Spleen (tissue), 13 donors: ENCODE measurements at places on chromosomes 5 and 9. TPM values are rescaled to one million over a fixed set of nuclear protein-coding genes. Genes with fewer than 3 reads are reported as not detected.

Gene IL4
- total RNA-seq, result not detected

Gene GPRIN1
- total RNA-seq, result 1.3 TPM

Gene WDR38
- total RNA-seq, result not detected

Gene KIAA1958
- total RNA-seq, result 8.0 TPM

Gene ARL14EPL
- not detected for total RNA-seq

Gene SELENOP
- total RNA-seq, result 2,596 TPM

Gene FAT2
- not detected for total RNA-seq

Gene FBN2
- total RNA-seq, result 2.4 TPM

DNA sequence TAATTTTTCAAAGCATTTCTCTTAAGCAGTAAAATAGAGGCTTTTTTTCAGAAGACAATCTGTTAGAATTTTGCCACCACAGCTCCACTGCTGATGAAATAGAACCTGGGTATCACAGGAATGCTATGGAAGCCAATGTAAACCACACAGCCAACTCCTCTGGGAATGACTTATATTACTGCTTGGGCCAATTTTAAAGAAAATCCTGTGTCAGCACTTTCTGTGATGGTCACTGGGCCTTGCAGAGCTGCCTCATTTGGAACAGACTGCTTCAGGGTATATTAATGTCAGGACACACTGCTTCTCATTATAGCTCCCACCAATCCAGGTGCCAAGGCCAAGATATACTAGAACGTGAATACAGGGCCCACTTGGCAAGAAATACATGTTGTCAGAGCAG, 144.1 kb upstream of the ACTBL2 start:
- DNase-seq, result no peak

GRCh38 chr9:22238809-22239684, 207.6 kb upstream of the DMRTA1 start:
- no peak for DNase-seq

DNA sequence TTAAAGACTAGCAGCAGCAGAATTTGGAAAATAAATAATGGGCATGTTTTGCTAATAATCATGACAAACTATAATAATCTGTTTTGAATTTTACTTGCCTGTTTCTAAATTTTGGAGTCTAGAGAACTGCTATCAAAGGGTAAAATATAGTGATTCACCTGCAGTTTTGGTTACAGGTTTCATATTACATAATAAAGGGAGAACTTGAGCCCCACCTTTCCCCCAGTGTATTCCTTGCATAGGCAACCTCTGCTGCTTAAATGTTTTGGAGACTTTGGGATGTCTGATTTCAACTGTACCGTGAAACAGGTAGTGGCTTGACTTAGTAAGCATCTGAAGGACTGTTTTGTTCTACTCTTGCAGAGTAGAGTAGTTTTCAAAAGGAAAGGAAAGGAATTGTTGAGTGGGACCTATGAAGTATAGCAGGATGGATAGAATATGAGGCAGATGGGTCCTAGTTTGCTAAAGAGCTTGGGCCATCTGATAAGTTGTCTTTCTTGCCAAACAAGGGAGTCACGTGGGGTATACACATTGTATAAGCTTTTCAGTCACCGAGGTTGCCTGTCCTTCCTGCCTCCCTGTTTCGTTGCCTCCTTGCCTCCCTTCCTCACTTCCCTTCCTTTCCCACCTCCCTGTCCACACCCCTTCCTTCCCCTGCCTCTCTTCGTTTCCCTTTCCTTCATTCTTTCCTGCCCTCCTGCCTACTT, 19.1 kb downstream of the CREBRF start:
- DNase-seq, result no peak

DNA sequence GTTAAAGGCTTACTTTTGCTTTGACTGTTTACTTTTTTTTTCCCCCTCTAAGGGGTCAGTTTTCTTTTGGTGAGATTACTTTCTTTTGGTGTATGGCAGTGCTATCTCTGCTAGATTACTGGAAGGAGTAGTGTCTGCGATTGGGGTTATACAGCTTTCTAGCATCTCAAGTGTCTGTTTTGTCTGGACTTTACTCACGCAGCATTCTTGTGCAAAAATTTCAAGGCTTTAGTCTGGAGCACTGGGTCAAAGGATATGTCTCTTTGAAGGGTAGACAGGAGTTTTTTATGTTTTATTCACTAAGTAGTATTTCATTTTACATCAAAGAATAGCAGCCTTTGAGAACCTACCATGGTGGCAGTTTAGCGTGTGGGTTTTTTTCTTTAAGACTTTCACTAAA, 52.6 kb downstream of the NDUFS4 start:
- DNase-seq, result no peak

DNA sequence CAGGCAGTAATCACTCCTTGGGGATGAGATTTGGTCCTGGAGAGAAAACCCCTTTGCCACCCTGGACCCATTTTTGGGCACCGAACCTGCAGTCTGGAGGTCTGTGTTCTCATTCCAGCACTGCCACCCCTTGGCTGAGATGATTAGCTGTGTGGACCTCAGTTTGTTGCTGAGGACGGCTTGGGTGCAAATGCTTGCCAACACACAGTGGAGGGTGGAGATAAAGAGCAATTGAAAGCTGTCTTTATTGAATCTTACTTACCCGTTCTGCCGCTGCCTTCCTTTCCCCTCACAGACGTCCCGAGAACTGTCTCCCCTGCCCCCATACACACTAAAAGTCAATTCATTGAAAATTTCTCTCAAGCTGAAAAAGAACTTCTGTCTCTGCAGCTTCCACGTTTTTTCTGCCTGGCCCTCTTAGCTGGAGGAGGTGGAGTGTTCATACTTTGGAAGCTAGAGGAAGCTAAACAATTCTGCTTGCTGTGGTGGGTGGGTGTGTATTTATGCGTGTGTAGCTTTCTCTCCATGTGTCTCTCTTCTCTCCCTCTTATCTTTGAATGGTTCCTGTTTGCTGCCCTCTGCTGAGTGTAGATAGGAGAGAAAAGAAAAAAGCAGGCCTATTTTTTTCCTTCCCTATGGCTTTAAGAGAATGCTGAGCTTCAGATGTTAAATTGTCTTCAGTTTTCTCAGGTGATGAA, 6.6 kb downstream of the GALNT10 start:
- no peak for DNase-seq

DNA sequence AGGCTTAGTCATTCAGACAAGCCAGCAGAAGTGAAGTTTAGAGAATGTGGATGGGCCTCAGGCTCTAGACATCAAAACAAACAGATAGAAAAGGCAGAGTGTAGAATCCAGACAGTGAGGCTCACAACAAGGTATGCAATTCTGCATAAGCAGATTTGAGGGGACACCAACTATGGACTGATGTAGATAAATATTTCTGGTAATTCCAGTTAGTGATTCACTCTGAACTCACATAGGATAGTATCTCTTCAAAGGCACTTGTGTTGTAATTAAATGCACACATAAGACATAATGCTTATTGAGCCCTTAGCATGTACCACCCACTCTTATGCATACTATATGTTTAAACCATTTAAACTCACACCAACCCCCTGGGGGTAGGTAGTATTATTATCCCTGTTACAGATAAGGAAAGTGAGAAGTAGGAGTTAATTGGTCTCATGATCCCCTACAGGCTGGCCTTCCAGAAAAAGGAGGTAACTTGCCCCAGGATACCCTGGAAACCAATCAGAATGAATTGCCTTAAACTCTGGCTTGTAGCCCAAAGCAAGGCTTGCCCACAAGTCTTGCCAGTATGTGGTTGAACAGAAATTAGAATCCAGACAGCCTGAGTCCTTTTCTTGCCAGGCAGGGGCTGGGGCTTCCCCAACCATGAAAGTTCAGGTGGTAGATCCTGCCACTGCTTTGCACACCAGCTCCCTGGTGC, 39.5 kb upstream of the HSPB3 start:
- no peak for DNase-seq

DNA sequence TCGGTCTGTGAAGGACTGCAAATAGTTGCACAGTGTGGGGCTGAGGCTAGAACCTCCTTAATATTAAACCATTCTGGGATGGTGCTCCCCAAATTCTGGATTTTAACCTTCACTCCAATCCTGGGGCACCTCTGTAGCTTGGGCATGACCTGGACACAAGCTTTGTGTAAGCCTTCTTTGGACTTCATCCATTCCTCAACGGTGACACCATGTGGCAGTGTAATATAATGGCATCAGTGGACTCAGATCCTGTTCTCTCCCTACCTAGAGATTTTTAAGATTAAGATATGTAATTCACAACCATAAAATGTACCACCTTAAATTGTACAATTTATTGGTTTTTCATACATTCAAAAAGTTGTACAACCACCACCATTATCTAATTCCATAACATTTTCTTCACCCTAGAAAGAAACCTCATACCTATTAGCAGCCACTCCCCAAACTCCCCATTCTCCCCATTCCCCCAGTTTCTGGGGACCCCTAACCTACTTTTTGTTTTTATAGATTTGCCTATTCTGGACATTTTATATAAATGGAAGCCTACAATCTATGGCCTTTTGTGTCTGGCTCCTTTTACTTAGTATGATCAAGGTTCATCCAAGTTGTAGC, 4.8 kb upstream of the PLGRKT start:
- no peak for DNase-seq

GRCh38 chr9:38066914-38067858, 1.8 kb downstream of the SHB start:
- DNase-seq, result peak; percentile 83

GRCh38 chr9:122180633-122181032, 20.9 kb downstream of the MORN5 start:
- DNase-seq, result no peak

- DNase-seq, result no peak
These were observed 43.6 kb downstream of the ADAM19 start for GRCh38 chr5:157532022-157532421.

DNA sequence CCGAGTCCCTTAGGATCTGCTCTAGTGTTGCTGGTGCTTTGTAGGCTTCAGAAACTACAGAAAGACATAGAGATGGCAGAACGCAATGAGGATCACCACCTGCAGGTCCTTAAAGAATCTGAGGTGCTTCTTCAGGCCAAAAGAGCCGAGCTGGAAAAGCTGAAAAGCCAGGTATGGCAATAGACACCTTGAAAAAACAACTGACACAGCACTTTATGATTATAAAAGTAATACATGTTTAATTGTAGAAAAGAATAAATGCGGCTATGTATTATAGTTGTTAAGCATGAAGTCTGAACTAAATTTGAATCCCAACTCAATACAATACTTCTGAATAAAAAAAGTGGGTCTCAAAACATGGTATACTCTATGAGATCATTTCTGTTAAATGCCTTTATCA, 43.7 kb downstream of the RAB14 start:
- no peak for DNase-seq

DNA sequence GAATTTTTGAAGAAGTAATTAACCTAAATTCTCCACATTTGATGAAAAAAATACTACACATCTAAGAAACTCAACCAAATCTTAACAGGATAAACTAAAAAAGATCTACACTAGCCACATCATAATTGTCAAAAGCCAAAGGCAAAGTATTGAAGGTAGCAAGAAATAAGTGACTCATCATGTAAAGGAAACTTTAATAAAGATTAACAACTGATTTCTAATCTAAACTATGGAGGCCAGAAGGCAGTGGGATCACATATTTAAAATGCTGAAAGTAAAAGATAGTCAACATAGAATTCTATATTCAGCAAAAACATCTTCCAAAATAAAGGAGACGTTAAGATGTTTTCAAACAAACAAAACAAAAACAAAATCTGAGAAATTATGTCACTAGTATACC, 2002.9 kb downstream of the MAT2B start:
- no peak for DNase-seq

DNA sequence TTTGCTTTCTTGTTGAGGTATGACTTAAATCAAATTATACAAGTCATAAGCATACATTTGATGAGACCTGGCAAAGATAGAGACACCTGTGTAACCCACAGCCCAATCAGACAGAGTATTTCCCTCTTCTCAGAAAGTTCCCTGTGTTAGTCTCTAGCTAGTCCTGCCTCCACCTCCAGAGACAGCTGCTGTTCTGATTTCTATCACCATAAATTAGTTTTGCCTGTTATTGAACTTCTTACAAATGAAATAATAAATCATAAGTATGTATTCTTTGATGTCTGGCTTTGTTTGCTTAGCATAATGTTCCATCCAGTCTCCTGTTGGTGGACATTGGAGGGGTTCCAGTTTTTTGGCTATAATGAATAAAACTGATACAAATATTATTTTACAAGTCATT, 194.5 kb downstream of the ICE1 start:
- no peak for DNase-seq

- peak; percentile 47 for DNase-seq
These were observed 6.2 kb upstream of the PDLIM4 start for GRCh38 chr5:132251220-132251725.

DNA sequence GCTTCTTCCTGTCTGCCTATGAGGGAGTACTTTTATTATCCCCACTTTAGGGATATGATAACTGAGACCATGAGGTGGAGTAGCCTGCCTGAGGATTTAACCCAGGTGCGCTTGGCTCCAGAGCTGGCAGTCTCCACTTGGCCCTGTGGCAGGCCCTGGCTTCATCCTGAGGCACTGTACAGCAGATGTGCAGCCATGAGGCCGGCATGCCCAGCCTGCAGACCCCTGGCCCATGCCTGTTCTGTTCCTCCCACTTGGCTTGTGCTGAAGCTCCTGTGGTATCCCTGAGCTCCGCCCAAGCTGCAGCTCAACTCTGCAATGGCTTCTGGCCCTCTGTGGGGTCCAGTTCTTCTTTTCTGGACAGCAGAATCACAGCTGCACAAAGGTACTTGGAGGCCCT, 31.8 kb upstream of the RAPGEF1 start:
- no peak for DNase-seq

- DNase-seq, result no peak
These were observed 124.6 kb downstream of the ARHGAP26 start for GRCh38 chr5:142894749-142895148.

- DNase-seq, result no peak
These were observed 296.8 kb downstream of the EBF1 start for GRCh38 chr5:158802941-158803341.

- no peak for DNase-seq
These were observed 63.2 kb upstream of the CTXN3 start for GRCh38 chr5:127585661-127586060.

DNA sequence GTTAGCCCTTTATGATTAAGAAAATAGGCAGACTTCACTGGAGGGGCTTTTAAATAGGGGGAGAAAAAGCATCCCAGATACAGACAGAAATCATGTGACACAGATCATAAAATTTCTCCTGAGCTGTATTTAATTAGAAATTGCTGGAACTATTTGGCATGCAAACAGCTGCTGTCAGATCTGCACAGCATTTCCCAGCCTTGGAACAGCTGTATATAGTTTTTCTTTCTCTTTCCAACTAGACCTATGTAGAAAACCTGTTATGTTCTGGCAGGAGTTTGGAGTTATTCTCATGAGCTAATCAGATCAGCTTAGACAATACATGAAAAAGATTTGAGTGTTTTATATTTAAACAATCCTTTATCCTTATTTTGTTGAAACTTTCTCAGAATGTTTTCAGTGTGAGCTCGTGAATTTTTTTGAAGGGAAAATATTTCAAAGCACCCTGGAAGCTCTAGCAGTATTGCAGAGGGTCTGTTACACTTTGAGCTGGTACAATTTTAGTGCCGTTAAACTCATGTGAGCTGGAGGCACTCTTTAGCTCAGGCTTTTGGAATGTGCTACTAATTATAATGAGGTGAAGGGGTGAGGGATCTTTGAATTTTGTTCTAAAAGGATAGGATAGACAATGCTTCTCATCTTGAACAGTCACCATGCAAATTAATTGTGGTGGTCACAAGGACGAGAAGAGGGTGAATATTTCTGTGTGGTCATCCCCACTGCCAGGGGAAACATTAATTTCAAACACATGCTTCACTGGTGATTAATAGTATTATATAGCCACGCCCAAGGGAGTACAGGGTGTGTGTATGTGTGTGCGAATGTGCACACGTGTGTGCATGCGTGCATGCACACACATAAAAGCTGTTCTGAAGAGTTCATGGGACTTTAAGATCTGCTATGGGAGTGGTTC, 239.4 kb upstream of the FBXL7 start:
- DNase-seq, result no peak

GRCh38 chr5:126801992-126802294, 25.0 kb downstream of the LMNB1 start:
- DNase-seq, result no peak
